ENCODE measurements at places on chromosomes 2 and 18. TPM values are rescaled to one million over a fixed set of nuclear protein-coding genes. Genes with fewer than 3 reads are reported as not detected.

FOXD4L1 gene
- 0.78 TPM for total RNA-seq

BCL11A gene
- 10.3 TPM for total RNA-seq

SERPINB11 gene
- not detected for total RNA-seq

TUBA4B gene
- not detected for total RNA-seq

SLC38A11 gene
- 0.41 TPM for total RNA-seq

OR6B2 gene
- not detected for total RNA-seq

VIT gene
- total RNA-seq: 0.32 TPM

- no peak for DNase-seq
These were observed 13.5 kb downstream of the PNO1 start for GRCh38 chr2:68171146-68171545.

DNA sequence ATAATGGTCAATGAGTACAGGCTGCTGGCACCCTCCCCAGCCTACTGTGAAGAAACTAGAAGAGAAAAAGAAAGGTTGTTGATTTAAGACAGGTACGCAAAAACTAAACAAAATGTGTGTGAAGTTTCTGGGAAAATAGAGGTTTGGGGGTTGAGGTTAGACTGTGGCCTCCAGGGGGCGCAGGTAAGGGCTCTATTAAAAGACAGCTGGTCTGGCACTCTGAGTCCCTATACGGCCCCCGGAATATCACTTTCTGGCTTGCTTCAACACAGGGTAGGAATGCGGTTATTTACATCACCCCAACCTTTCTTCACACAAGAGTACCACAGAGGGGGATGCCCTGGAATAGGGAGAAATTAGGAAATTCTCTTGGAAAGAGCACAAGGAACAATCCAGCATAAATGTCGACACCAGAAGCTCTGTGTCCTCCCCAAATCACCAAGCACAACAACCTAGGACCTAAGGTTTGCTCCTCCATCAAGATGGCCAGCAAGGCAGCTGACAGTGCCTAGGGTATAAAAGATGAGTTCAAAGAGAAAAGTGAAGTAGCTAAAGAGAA is 480.8 kb upstream of the KLHL29 start:
- DNase-seq: peak; percentile 68

GRCh38 chr2:233453111-233453915 is 99.0 kb downstream of the DGKD start:
- DNase-seq: peak; percentile 37

- no peak for DNase-seq
These were observed 110.5 kb upstream of the ID2 start for GRCh38 chr2:8571301-8571791.

DNA sequence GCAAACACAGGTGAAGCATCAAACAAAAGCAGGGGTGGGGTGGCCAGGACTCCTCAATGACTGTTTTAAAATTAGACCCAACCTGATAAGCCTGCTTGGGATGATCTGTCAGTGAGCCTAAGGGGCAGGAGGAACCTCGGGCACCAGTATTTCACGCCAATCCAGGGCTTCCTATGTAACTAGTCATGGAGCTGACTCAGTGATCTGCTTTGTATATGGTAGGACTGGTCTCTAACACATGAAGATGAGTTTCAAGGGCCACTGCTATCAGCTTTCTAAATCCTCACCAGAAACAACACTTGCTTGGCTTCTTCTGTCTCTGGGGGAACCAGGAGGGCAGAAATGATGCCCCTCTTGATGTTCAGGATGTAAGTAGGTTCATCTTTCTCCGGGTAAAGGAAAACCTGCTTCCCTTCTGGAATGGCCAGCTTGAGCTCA is 6.2 kb downstream of the APOB start:
- DNase-seq: no peak

GRCh38 chr2:85917887-85918795 is 29.4 kb upstream of the ST3GAL5 start:
- DNase-seq: no peak

- no peak for DNase-seq
These were observed 216.7 kb downstream of the SETBP1 start for GRCh38 chr18:44897411-44897810.

DNA sequence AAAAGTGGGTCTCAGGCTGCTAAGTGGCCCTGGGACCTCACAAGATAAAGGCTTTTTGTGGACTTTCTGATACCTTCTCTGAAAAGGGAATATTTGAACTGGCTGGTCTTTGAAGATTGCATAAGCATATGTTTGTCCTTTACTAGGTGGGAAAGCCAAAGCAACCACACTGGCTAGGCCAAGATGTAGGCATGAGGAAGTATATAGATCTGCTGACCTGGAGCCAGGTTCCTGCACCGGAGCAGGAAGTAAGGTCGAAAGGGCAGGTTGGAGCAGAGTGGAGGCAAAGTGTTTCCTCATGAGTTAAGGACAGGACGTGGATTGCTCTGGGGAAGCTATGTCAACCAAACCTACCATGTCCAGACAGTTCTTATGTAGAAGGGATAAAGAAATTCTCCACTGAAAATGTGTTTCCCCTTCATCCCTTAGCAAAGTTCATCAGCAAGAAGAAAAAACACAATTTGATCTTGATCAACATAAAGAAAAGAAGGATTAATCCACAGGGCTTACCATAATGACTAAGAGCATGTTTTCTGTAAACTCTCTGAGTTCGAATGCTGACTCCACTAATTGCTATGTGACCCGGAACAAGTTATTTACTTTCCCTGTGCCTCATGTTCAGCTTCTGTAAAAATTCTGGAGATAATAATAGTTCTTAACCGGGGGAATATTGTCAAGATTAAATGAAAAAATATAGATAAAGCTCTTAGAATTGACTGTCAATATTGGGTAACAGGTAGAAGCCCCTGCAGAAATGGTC is 156.1 kb upstream of the SRD5A2 start:
- DNase-seq: no peak

DNA sequence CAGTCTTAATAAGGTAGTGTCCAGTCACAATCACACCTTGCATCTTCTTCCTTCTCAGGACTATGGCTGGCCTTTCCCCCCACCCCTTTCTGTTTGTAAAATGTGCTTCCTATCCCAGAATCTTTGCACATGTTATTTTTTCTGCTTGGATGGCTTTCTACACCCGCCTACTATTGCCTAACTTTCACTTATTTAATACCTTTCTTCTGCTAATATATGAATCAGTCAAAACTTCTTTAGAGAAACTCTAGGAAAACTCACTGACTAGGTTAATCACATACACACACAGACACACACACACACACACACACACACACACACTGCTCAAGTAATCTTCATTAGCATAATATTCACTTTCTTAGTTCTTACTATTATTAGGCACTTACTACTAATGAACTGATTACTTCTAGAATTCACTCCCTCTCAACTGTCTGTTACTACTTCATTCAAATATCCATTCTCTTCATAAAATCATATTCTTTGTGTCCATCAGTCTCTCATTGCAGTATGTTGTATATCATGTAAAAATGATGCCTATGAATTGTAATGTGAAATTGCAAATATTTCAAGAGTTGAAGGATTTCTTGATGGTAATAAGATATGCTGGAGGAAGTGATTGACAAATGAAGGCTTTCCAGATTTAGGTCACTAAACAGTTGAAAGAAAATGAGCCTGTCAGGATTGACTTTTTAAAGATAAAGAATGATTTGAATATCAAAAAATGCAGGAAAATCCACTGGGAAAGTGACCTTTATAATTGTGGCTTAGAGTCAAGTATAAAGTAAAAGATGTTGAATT is 51.2 kb downstream of the CLIP4 start:
- no peak for DNase-seq
